ENCODE measurements at places on chromosomes 13 and 19. TPM values are rescaled to one million over a fixed set of nuclear protein-coding genes. Genes with fewer than 3 reads are reported as not detected.

UBE2M gene
- total RNA-seq, result 57.4 TPM

CD37 gene
- 21.3 TPM for total RNA-seq

ZNF527 gene
- total RNA-seq, result 9.3 TPM

IFI30 gene
- 82.2 TPM for total RNA-seq

SERPINE3 gene
- 0.31 TPM for total RNA-seq

WIZ gene
- 30.2 TPM for total RNA-seq

GARIN5A gene
- total RNA-seq, result 0.45 TPM

All from sciatic nerve (tissue), 2 donors.